ENCODE measurements at places on chromosomes 12 and 14.

GRCh38 chr12:32471591-32472001 lies 72.2 kb downstream of the FGD4 start:
- DNase-seq: no peak

- DNase-seq: peak; percentile 49
Measured at GRCh38 chr14:24058260-24058950, 6.6 kb downstream of the CARMIL3 start.

- DNase-seq: no peak
Measured at GRCh38 chr12:30598889-30599288, 96.8 kb downstream of the IPO8 start.

GRCh38 chr14:55724736-55725135 lies 144.7 kb downstream of the KTN1 start:
- no peak for DNase-seq

- DNase-seq: no peak
Measured at GRCh38 chr14:69887740-69888657, 8.8 kb downstream of the SMOC1 start.

- DNase-seq: no peak
Measured at GRCh38 chr14:85093631-85094330, 436.2 kb upstream of the FLRT2 start.

DNA sequence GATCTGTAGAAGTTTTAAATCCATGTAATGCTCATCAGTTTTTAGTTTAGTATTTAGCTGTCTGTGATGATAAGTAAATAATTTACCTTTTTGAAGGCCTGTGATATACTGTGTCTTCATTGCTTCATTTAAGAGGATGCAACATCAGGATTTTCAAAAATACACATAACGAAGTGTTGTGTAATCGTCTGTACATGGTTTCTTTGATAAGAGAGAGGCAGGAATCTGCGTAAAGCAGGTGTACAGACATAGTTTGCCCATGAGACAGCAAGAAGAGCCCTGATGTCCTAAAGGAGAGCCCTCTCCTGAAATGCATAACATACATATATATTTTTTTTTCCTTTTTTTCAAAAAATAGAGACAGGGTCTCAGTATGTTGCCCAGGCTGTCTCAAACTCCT lies 44.8 kb downstream of the RASSF3 start:
- DNase-seq: no peak

DNA sequence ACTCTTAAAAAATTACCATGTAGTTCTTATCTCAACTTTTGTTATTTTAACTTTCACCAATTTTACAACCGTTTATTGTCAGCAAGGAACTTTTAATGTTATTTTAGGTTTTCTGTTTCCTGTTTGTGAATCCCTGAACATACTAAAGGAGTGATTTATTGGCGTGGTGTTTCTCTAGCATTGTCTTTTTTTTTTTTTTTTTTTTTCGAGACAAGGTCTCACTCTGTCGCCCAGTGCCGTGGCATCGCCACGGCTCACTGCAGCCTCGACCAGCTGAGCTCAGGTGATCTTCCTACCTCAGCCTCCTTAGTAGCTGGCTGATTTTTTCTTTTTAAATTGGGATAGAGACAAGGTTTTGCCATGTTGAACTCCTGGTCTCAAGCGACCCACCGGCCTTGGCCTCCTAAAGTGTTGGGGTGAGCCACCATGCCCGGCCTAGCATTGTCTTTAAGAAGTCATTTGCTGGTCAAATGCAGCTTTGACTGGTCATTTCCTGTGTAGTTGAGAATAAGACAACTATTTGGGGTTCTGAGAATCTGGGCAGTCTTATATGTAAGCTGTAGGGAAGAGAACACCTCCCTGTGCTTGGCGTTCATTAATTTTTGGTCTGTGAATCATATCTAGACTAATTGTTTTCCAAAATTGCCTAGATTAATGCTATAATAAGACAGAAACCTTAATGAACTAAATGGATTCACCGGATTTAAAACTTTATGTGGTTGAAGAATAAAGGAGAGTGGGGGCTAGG lies 2.1 kb downstream of the WASHC4 start:
- no peak for DNase-seq

GRCh38 chr12:71585218-71585617 lies 78.4 kb downstream of the ZFC3H1 start:
- DNase-seq: no peak

DNA sequence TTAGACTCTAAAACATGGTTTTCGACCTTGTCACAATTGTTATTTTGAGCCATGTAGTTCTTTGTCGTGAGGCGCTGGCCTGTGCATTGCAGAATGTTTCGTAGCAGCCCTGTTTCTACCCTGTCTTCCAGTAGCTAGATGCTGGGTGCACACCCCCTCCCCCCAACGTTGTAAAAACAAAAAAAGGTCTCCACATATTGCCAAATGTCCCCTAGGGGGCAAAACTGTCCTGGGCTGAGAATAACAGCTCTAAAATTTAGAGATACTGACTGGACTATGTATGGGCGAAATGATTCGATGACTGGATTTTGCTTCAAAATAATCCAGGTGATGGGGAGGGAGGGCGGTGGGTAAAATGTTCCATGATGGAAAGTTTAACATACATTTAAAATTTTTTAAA lies 126.1 kb upstream of the FUT8 start:
- DNase-seq: no peak

GRCh38 chr12:88181881-88182280 lies 39.8 kb downstream of the TMTC3 start:
- no peak for DNase-seq

DNA sequence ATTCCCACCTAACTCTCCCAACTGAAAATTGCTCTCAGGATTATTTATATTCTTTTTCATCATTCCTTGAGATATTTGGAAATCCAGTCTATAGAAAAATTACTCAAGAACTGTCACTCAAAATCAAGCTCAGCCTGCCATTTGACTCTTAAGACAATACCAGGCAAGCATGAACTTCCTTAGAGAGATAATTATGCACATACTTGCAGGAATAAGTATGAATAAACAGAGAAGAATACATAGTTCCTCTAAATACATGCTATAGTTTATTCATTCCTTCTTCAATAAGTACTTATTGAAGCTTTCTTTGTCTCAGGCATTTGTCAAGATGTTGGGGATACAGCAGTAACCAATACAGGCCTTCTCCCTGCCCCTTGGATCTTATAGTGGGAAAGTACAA lies 154.1 kb downstream of the SRGAP1 start:
- no peak for DNase-seq

GRCh38 chr12:64825143-64826021 lies 935 bp downstream of the TBC1D30 start:
- no peak for DNase-seq

DNA sequence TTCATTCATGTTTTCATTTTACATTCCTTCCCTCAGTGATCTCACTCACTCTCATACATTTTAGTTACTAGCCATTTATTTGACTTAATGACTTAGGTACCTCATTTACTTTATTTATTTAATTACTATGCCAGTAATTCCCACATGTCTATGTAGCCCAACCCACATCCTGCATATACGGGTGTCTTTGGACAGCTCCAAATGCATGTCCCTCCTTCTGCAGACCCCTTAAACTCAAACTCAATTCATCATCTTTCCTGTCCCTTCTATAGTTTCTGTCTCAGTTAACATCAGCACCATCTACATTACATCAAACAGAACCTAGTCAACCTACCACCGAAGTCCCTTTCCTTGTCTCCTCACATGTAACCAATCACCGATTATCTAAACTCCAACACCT lies 2.8 kb downstream of the CLEC1A start:
- no peak for DNase-seq

DNA sequence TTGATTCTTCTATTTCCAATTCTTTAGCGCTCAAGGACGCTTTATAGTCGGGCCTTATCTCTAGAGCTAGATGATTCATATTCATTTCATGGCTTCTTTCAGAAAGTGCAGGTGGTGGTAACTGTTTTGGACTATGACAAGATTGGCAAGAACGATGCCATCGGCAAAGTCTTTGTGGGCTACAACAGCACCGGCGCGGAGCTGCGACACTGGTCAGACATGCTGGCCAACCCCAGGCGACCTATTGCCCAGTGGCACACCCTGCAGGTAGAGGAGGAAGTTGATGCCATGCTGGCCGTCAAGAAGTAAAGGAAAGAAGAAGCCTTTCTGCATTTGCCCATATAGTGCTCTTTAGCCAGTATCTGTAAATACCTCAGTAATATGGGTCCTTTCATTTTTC lies 241.9 kb downstream of the PAWR start:
- DNase-seq: no peak

Measured in CD8-positive, alpha-beta memory T cell (primary cell).